Kidney epithelial cell (primary cell): ENCODE measurements at places on chromosomes 4 and X. TPM values are rescaled to one million over a fixed set of nuclear protein-coding genes. Genes with fewer than 3 reads are reported as not detected.

GRCh38 chr4:53355930-53356521 is 9.8 kb downstream of the SCFD2 start:
- no peak for DNase-seq

DNA sequence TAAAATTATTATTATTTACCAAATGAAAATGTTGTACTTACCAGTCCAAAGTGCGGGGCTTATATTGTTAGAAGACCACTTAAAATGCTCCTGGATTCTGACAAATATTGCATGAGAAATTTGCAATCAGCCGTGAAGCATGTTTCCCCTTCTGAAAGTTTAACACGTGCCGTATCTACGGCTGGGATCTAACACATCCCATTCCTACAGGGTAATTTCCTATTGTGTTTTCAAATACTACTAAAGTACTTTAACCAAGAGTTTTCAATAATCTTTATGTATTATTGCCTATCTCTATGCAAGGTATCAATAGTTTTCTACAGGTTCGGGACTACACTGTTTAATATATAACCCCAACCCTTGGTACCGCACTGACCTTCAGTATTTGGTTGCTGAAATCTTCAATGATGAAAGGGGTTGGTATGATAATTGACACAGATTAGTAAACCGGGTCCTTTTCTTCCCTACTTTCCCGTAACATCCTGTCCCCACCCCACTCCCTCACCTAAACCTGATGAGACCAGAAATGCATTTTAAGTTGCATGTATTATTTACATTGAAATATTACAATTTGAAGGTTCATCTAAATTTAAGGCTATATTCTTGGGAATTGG is 795 bp upstream of the BRWD3 start:
- DNase-seq, result no peak

Gene EIF2S3
- total RNA-seq, result 208 and 234 TPM in 2 replicates

GRCh38 chr4:56976283-56976836 is 1.0 kb downstream of the NOA1 start:
- DNase-seq, result no peak

DNA sequence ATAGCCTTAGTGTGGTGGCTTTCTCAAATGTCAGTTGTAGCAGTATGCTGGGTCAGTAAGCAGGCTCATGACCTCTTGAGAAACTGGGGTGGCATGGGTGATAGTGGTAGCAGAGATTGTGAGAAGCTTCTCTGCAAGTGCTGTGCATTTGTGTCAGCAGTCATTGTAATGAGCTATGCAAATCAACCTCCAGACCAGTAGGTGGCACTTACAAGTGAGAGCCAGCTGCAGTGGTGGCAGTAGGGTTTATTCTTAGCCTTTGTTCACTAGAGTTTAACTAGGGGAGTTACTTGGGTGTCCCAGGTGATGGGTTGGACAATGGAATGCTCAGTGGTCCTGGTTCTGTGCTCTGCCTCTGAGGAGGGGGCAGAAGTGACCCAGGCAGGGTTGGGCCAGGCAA is 818.7 kb downstream of the PCDH7 start:
- DNase-seq, result no peak

DNA sequence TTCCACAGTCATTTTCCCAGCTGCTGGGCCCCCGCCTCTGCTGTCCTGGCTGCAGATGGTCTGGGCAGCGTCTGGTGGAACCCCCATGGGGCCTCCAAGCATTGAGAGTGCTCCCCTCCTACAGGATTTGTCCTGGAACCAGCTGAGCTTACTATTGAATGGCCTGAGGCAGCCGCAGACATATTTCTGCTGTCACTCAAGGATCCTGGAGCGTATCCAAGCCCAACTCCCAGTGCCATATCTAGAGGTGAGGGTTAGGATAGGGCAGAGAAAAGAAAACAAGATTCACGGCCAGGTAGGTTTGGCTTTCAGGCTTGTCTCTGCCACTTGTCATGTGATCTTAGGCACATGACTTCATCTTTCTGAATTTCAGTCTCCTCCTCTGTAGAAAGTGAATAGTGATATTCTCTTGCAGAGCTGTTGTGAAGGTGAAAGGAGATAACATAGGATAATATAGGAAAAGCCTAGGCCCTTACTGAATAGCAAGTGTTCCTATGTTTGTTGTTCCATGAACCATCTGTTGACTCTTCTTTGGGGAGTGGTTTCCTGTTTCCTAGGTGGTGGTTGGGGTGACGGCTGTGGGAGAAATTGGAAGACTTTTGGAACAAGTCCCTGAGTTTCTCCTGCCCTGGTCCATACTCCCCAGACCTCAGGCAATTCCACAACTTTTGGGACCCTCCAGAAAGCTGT is 52.3 kb downstream of the SEPSECS start:
- no peak for DNase-seq
